ENCODE measurements at places on chromosomes 1 and 21. TPM values are rescaled to one million over a fixed set of nuclear protein-coding genes. Genes with fewer than 3 reads are reported as not detected.

HOOK1 gene
- not detected for polyA plus RNA-seq

CLCA2 gene
- polyA plus RNA-seq, result 0.19 TPM

IL10RB gene
- polyA plus RNA-seq, result 56.8 TPM

VSIG8 gene
- polyA plus RNA-seq, result not detected

EPRS1 gene
- polyA plus RNA-seq, result 169 TPM

GNG12 gene
- polyA plus RNA-seq, result 265 TPM

FAM78B gene
- polyA plus RNA-seq, result not detected

ACTL8 gene
- polyA plus RNA-seq, result not detected

NEXN gene
- 69.0 TPM for polyA plus RNA-seq

SNX7 gene
- 90.6 TPM for polyA plus RNA-seq

DCDC2B gene
- polyA plus RNA-seq, result 0.25 TPM

PARS2 gene
- polyA plus RNA-seq, result 5.2 TPM
